Stimulated activated naive B cell treated with anti-CD40 and anti-IgM and Interleukin-4, amounts not matched to agents 10 μg/mL and 1 μg/mL and 100 μg/mL, for 72 hours (primary cell): ENCODE measurements at places on chromosomes 2 and 18.
A peak's percentile ranks its signal among the peaks of the same experiment; 100 is the strongest.

DNA sequence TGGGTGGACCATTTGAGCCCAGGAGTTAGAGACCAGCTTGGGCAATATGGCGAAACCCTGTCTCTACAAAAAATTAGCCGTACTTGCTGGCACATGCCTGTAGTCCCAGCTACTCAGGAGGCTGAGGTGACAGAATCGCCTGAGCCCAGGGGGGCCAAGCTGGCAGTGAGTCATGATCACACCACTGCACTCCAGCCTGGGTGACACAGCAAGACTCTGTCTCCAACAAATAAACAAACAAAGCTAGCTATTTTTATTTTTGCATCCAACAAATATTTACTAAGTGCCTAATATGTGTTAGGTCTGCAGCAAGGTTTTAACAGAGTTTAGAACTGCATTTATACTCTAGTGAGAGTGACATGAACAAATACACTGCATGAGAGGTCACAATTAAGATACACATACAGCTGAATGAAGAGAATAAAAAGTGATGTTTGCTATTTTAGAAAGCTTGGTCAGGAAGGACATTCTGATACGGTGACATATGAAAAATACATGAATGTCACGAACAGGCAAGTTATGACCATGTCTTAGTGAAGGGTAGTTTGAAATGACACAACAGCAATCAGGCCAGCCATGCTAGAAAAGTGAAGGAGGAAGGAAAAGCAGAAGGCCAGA, 83.2 kb upstream of the FRZB start:
- no peaks in the 10 kb centered on the region for H3K36me3 ChIP-seq
- no peaks in the 10 kb centered on the region for H3K27me3 ChIP-seq
- DNase-seq = no peak
- H3K27ac ChIP-seq = no peak overlapping the region
- H3K4me1 ChIP-seq = no peaks in the 10 kb centered on the region
- H3K4me3 ChIP-seq = no peak overlapping the region

- no peak overlapping the region for H3K27ac ChIP-seq
- H3K36me3 ChIP-seq = peaks cover 2% of the 10 kb centered on the region
- H3K4me3 ChIP-seq = no peak overlapping the region
- H3K4me1 ChIP-seq = peaks cover 9% of the 10 kb centered on the region
- DNase-seq = no peak
- peaks cover 10% of the 10 kb centered on the region for H3K27me3 ChIP-seq
These were observed 21.0 kb upstream of the FAHD2A start for GRCh38 chr2:95381212-95382191.

DNA sequence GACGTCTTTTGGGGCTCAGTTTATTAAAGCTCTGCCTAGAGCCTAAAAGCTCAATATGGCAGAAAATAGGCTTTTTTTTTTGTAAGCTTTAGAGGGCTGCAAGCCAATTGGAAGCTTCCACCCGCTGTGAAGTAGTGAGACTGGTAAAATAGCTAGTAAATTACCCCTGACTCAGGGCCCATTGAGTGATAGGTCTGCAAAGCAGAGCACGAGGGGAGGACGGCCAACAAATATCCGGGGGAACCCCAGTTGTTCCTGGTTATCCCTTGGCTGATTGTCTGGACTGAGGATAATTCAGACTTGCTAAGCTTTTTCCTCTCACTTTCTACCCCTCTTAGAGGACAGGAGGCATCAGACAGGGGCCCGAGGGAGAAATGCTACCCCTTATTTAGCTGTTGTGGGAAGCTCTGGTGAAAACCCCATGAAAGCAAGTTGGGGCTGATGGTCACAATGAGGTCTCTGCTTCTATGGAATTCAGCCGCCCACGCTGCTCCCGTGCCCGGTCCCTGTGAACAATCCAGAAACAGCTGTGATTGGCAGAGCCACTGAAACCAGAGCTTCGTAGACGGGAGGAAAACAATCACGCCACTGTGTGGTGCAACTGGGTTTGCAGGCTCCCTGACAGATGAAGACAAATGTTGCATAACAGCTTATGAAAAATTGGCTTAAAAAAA, 141.9 kb upstream of the LGALSL start:
- no peak for DNase-seq
- no peak overlapping the region for H3K4me3 ChIP-seq
- peak overlapping the region; percentile 11 for H3K27ac ChIP-seq

DNA sequence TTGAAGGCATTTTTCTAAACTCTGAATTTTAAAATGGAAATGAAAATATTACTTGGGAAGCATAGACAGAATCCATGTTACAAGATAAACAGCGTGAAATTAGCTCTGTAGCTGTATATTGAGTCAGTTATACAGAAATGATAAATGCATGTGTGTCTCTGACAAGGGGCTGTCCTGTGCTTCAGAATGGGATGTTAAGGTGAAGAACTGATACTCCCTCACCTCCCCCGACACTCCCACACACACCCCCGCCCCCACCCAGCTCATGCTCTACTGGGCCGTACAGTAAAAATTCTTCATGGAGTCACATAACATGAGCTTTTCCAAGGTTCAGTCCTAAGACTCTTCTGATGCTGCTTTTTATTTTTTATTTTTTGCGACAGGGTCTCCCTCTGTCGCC, 869 bp upstream of the THUMPD2 start:
- H3K4me1 ChIP-seq = peaks cover 27% of the 10 kb centered on the region
- H3K27ac ChIP-seq = peak overlapping the region; percentile 33
- H3K4me3 ChIP-seq = peak overlapping the region; percentile 94
- peaks cover 3% of the 10 kb centered on the region for H3K36me3 ChIP-seq
- DNase-seq = no peak

DNA sequence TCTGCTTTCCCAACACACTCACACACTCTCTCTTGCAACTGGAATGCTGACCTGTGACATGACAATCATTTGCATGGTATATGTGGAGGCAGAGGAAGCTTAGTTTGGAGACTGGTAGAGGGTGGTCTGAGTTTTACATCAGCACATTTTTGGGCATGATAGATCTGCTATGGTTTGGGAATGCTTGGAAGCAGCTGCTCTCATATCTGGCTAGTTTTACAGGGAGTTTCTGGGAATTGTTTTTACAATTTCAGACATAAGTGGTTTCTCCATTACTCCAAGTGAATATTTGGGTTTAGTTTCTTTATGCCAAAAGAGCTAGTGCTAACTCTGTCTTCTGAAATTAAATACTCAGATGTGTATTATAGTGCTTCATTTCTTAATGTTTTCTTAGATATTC, 977.6 kb downstream of the SUCLG1 start:
- no peak for DNase-seq
- no peaks in the 10 kb centered on the region for H3K4me1 ChIP-seq
- H3K36me3 ChIP-seq = no peaks in the 10 kb centered on the region
- H3K27me3 ChIP-seq = no peaks in the 10 kb centered on the region

DNA sequence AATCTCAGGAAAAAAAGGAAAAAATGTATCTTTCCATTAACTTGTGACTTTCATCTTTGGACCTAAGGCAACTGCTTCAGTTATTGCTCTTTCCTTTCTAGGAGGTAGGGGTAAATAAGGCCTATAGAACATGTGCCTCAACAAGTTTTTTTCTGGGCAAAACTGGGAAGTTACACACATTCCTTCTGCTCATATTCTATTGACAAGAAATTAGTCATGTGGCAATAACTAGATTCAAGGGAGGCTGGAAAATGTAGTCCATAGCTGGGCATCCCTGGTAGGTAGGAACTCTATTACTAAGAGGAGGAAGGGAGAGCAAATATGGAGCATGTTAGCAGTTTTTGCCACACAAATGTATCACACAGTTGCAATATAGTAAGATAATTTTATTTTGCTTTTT, 37.7 kb upstream of the NEMP2 start:
- DNase-seq = no peak
- no peaks in the 10 kb centered on the region for H3K4me1 ChIP-seq
- H3K27ac ChIP-seq = no peak overlapping the region
- no peak overlapping the region for H3K4me3 ChIP-seq

- H3K4me3 ChIP-seq = no peak overlapping the region
- H3K4me1 ChIP-seq = no peaks in the 10 kb centered on the region
- no peak for DNase-seq
- no peaks in the 10 kb centered on the region for H3K27me3 ChIP-seq
These were observed 52.6 kb upstream of the UNC80 start for GRCh38 chr2:209719034-209719433.

- no peak overlapping the region for H3K27ac ChIP-seq
- H3K4me3 ChIP-seq = no peak overlapping the region
- no peaks in the 10 kb centered on the region for H3K27me3 ChIP-seq
- no peaks in the 10 kb centered on the region for H3K4me1 ChIP-seq
These were observed 80.3 kb downstream of the TMEM17 start for GRCh38 chr2:62425684-62426083.

- H3K27me3 ChIP-seq = no peaks in the 10 kb centered on the region
- H3K27ac ChIP-seq = no peak overlapping the region
- no peaks in the 10 kb centered on the region for H3K36me3 ChIP-seq
- no peak for DNase-seq
These were observed 742.3 kb upstream of the CELF4 start for GRCh38 chr18:38307914-38308313.

DNA sequence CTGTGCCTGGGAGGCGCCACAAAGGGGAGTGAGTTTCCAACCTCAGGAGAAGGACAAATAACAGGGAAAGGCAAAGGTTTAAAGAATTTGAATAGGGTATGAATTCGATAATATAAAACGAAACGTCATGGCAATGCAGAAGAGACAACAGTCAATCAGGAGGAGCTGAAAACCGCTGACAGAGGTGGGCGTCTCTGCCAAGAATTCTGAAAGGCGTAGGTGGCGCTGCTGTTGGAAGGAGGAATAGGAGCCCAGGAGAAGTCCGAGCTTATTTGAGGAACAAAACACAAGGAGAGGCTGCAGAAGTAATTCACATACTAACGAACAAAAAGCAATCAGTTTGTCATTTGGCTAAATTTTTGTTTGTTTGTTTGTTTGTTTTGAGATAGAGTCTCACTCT, 485.8 kb upstream of the POU3F3 start:
- H3K4me3 ChIP-seq = no peak overlapping the region
- no peak overlapping the region for H3K27ac ChIP-seq
- H3K27me3 ChIP-seq = peaks cover 3% of the 10 kb centered on the region
- H3K36me3 ChIP-seq = no peaks in the 10 kb centered on the region
- DNase-seq = no peak

- peaks cover 38% of the 10 kb centered on the region for H3K27me3 ChIP-seq
- H3K4me3 ChIP-seq = no peak overlapping the region
- H3K36me3 ChIP-seq = no peaks in the 10 kb centered on the region
- H3K27ac ChIP-seq = no peak overlapping the region
- H3K4me1 ChIP-seq = no peaks in the 10 kb centered on the region
These were observed 76.5 kb upstream of the NRP2 start for GRCh38 chr2:205605638-205606304.

DNA sequence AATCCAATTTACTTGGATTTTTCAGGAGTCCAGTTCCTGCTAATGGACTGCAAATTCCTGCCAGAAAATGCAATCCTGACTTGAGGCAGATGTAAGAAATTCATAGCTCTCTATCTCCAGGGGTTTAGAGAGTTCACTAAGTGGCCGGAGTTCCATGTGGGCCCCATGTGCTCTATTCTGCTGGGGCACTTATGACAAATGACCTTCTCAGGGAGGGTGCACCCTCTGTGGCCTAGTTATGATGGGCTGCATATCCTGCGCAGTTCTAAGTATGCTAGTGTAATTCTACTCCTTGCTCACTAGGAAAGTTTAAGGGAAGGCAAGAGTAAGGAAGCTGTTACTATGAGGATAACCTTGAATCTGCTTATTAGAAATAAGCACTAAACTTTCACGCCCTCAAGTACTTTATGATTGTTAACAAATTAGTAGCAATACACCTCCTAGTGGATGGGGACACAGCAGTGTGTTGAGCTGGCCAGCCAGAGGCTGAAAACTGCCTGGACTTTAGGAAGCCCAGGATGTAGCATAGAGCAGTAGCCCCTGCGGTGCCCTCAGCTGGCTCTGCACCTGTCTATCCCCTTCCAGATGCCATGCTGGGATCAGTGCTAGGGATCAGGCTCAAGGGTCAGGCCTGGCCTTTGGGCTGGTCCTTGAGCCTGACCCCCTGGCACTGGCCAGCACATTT, 14.4 kb downstream of the SMYD1 start:
- H3K4me1 ChIP-seq = no peaks in the 10 kb centered on the region
- DNase-seq = no peak
- H3K36me3 ChIP-seq = no peaks in the 10 kb centered on the region
- no peak overlapping the region for H3K27ac ChIP-seq
- H3K27me3 ChIP-seq = peaks cover 5% of the 10 kb centered on the region

- no peak overlapping the region for H3K27ac ChIP-seq
- H3K36me3 ChIP-seq = no peaks in the 10 kb centered on the region
- DNase-seq = no peak
- H3K4me3 ChIP-seq = no peak overlapping the region
- no peaks in the 10 kb centered on the region for H3K27me3 ChIP-seq
- H3K4me1 ChIP-seq = no peaks in the 10 kb centered on the region
These were observed 40.0 kb downstream of the CCDC102B start for GRCh38 chr18:68837665-68838451.

DNA sequence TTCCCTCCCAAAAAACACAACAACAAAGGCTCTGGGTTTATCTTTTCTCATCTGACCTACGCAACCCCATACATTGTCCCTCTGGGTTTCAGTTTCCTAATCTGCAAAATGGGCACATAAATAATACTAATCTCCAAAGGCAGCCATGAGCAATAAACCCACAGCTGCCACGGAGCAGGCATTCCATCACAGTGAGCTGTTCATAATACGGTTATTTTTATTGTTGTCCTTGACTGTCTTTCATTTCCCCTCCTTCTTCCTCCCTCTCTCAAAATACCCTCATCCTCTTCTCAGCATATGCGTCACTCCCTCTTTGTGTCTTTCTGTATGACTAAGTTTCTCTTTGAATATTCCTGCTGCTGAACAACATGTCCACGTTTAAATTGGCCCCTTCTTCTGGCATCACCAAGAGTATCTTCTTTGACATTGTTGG, 129.8 kb upstream of the CAB39 start:
- no peaks in the 10 kb centered on the region for H3K27me3 ChIP-seq
- peaks cover 11% of the 10 kb centered on the region for H3K36me3 ChIP-seq
- peaks cover 33% of the 10 kb centered on the region for H3K4me1 ChIP-seq
- H3K4me3 ChIP-seq = peak overlapping the region; percentile 10
- peak overlapping the region; percentile 96 for H3K27ac ChIP-seq

GRCh38 chr2:16138811-16139662, 198.7 kb downstream of the MYCN start:
- H3K27ac ChIP-seq = no peak overlapping the region
- no peaks in the 10 kb centered on the region for H3K4me1 ChIP-seq
- H3K4me3 ChIP-seq = no peak overlapping the region
- H3K27me3 ChIP-seq = no peaks in the 10 kb centered on the region
- no peaks in the 10 kb centered on the region for H3K36me3 ChIP-seq

GRCh38 chr18:26734760-26735159, 130.7 kb downstream of the AQP4 start:
- no peak overlapping the region for H3K4me3 ChIP-seq
- no peak overlapping the region for H3K27ac ChIP-seq
- H3K27me3 ChIP-seq = no peaks in the 10 kb centered on the region
- H3K4me1 ChIP-seq = no peaks in the 10 kb centered on the region

- peaks cover 35% of the 10 kb centered on the region for H3K4me1 ChIP-seq
- peak; percentile 27 for DNase-seq
- peaks cover 43% of the 10 kb centered on the region for H3K36me3 ChIP-seq
- H3K27me3 ChIP-seq = no peaks in the 10 kb centered on the region
- H3K27ac ChIP-seq = peak overlapping the region; percentile 92
- H3K4me3 ChIP-seq = peak overlapping the region; percentile 97
These were observed 626 bp downstream of the CAPN10 start for GRCh38 chr2:240586919-240587800.

GRCh38 chr2:160156100-160156499, 44.0 kb downstream of the ITGB6 start:
- no peaks in the 10 kb centered on the region for H3K4me1 ChIP-seq
- H3K27me3 ChIP-seq = peaks cover 12% of the 10 kb centered on the region
- no peak overlapping the region for H3K4me3 ChIP-seq
- no peak overlapping the region for H3K27ac ChIP-seq
- no peaks in the 10 kb centered on the region for H3K36me3 ChIP-seq

GRCh38 chr2:85564144-85564563, 2.9 kb upstream of the GGCX start:
- no peak for DNase-seq
- H3K4me1 ChIP-seq = peaks cover 14% of the 10 kb centered on the region
- no peaks in the 10 kb centered on the region for H3K36me3 ChIP-seq
- H3K27me3 ChIP-seq = no peaks in the 10 kb centered on the region
- peak overlapping the region; percentile 11 for H3K27ac ChIP-seq
